ENCODE measurements at places on chromosomes 11 and 22.

- no peak for DNase-seq
Observed at GRCh38 chr11:17742019-17742418, 7.4 kb downstream of the KCNC1 start.

DNA sequence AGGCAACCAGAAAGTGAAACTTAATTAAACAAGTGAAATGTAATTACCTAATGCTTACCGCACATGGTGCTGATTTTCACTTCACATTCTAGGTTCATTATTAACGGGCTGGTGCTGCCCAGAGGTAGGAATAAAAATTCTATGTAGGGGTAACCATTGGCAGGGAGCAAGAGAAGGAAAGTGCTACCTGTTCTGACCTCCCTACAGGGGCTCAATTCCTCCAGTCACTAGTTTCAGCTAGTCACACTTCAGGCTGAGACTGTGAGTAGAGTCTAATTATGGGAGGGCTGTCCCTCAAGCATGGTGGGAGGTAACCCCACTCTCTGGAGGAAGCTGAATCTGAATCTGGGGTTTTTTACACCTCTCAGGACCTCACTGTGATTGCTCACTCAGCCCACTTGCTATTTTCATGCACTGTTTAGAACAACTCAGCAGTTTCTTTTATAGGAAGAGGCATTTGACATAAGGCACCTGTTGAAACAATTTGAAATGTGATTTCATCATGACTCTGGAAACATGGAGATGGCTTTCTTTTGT, 75.4 kb downstream of the MAML2 start:
- DNase-seq, result no peak

- no peak for DNase-seq
Observed at GRCh38 chr11:37451903-37452302, 853.9 kb upstream of the RAG2 start.

GRCh38 chr11:94877443-94878200, 95.7 kb downstream of the CWC15 start:
- no peak for DNase-seq

- DNase-seq, result no peak
Observed at GRCh38 chr11:8098361-8098760, 17.4 kb downstream of the TUB start.

Measured in activated CD4-positive, alpha-beta T cell treated with anti-CD3 and anti-CD28 coated beads for 1 hour (primary cell).